HS-5 (cell line): ENCODE measurements at places on chromosomes 5 and 9.

GRCh38 chr9:108787690-108788048, 68.1 kb downstream of the ACTL7B start:
- DNase-seq = no peak

DNA sequence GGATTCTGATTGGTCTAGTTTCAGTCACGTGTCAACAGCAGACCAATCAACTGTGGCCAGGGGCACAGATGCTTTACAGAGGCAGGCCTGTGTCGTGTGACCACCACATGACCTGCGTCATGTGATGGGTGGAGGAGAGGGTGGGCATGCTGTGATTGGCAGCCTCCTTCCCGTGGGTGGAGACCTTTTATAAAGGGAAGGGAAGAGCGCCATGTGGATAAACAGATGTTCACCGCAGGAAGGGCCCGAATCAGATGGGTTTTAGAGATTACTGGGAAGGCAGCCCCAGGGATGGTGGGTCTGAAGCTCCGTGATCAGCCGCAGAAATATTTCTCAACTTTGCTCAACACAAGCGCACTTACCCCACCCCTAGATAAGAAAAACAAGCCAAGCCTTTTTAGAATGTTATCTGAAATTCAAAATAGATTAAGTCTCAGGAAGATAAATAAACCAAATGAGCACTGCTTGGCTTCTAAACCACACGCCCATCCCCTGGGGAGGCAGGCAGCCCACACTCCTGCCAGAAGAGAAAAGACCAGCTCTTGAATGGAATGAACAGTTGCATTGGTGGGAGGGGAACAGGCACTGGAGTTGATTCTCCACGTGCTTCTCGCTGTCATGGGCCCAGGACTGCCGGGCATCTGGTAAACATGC, 43.6 kb downstream of the ROPN1L start:
- DNase-seq = no peak

GRCh38 chr5:179375236-179375685, 30.0 kb upstream of the ADAMTS2 start:
- no peak for DNase-seq

- no peak for DNase-seq
These were observed 1.8 kb downstream of the NUDT2 start for GRCh38 chr9:34331196-34331595.

DNA sequence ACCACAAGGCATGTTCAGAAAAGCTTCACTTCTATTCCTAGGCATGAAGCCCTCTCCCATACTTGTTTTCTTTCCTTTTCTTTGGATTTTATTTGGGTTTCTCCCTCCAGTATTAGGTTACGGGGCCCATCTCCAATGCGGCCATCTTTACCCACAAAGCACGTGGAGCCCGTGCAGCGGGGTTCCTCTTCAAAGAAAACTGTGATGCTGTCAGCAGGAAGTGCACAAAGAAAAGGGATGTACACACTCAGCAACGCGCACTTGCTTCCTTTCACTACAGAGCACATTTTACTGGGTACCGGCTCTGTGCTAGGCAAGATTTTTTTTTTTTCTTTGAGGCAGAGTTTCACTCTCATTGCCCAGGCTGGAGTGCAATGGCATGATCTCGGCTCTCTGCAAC, 106.6 kb downstream of the COL23A1 start:
- DNase-seq = no peak

GRCh38 chr5:3891113-3891512, 295.5 kb downstream of the IRX1 start:
- no peak for DNase-seq

GRCh38 chr9:13705918-13706317, 426.4 kb upstream of the MPDZ start:
- no peak for DNase-seq

DNA sequence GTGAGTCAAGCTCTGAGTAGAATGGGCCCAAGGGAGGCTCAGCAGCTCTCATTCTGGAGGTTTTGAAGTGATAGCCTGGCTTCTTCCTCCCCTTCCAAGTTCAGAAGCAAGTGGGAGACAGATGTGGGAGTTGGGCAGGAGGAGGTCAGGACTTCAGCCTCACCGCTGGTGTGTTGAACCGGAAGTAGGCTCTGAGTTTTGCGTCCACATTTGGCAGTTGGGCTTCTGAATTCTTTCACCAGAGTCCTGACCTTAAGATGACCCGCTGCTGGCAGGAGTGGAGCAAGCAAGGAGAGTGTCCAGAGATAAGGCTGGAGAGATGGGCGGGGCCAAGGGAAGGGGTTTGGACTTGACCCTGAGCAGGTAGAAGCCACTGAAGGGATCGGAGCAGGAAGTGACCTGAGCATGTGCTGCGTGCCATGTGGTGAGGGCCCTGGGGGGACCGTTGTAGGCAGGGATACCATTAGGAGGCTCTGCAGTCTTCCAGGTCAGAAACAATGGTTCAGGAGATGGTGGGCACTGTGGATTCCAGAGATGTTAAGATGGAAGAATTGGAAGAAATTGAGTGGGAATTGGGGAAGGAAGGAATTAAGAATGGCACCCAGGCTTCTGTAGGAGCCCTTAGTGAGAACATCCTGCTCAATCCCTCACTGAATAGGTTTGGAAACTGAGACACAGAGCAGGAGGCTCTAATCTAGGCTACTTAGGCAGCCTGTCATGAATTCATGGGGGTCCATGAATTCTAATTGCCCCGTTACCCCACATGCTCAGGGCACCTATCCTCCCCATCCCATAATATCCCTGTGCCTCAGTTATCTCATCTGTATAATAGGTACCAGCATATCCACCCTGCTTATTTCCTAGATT, 25.9 kb downstream of the GALNT12 start:
- no peak for DNase-seq

DNA sequence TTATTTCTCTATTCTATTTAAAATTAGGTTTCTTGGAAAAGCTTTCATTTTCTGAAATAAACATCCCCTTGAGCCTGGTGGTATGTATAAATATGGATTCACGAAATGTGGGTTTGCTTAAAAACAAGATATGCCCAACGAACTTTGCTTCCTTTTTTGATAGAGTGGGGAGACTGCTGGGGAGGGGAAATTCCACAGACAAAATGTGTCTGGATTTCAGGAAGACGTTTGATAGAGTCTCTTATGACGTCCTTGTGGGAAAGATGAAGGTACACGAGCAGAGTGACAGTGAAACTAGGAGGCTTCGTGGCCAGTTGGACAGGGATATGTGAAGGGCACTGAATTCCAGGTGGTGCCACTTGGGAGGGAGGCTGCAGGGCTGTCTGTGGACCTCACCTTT, 84.5 kb upstream of the RPS23 start:
- no peak for DNase-seq

GRCh38 chr9:127035423-127035822, 87.0 kb downstream of the ANGPTL2 start:
- no peak for DNase-seq

GRCh38 chr5:176152191-176152929, 85.9 kb upstream of the SIMC1 start:
- no peak for DNase-seq

DNA sequence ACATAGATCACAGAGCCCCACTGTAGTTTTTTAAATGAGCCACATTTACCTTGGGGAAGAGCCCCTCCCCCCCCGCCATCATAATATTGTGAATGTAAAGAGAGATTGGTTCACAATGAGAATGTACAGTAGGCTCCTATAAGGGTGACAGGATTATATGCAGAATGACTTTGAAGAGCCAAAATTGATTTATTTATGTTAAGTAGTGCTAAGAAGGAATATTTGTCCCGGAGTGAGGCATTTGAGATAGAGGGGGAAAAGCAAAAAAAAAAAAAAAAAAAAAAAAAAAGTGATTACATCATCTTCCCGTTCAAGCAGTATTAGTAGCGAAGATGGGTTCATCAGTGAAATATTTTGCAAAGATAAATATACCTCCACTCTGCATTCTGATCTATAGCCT, 73.9 kb downstream of the PIK3R1 start:
- no peak for DNase-seq

GRCh38 chr5:14306329-14306815, 163.2 kb downstream of the TRIO start:
- no peak for DNase-seq

GRCh38 chr9:23822261-23823169, 3.5 kb downstream of the ELAVL2 start:
- DNase-seq = no peak

GRCh38 chr9:128718047-128718446, 5.9 kb downstream of the ZDHHC12 start:
- no peak for DNase-seq

GRCh38 chr5:93585767-93586385, 2.9 kb downstream of the NR2F1 start:
- no peak for DNase-seq

DNA sequence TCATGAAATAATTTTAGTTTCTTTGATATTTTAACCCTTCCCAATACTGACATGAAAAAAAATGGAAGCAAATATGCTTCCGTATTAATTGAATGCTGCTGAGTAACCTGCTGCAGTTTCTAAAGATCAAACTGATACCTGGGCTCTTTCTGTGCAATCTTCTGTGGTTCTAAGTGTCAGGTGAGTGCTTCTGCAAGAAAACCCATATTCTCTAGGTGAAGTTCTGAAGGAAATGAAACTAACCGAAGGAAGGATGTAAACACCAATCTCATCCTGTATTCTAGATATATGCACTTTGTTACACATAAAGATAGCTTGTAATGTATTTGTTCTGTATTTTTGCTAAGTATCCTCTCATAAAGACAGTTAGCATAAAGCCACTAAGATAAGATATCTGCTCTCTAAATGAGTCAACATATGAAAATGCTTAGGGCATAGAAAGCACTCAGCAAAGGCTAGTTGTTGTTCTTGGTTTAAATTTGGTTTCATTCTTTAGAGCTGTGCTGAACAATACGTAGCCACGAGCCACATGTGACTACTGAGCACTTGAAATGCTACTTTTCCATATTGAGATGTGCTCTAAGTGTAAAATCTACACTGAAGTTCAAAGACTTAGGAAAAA, 52.0 kb downstream of the ITGA2 start:
- no peak for DNase-seq

- no peak for DNase-seq
These were observed 5.5 kb downstream of the IL31RA start for GRCh38 chr5:55856516-55857246.

DNA sequence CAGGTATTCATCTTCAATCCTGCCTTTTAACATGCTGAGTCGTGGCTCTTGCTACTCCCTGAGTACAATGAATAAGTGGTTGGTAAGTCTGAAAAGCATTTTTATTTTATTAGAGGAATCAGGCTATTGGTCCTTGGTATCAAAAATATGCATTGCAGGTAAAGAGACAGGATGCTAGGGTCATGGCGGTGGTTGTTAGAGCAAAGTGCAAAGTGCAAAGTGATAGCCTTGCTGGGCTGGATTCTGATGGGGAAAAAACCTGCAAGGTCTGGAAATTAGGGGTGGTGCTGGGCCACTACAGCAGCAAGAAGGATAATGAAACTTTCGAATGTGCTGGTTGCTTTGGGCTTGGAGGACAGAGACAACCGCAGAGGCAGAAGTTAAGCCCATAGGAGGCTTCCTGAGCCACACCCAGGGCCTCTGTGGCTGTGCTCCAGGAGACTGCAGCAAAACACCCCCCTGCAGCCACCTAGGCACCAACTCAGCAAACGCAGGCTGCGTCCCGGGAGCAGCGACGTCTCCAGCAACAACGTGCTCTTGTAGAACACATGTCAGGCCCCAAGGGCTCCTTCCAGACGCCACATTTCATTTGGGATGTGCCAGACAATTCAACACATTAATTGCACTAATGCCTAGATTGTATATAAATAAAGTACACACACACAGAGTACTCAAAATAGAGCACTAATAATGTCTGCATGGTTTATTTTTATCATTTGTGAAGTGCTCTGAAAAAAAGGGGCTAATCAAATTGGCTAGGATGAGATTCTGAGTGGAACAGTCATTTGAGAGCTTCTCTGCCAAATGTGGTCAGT, 149.8 kb upstream of the RAPGEF1 start:
- DNase-seq = no peak

DNA sequence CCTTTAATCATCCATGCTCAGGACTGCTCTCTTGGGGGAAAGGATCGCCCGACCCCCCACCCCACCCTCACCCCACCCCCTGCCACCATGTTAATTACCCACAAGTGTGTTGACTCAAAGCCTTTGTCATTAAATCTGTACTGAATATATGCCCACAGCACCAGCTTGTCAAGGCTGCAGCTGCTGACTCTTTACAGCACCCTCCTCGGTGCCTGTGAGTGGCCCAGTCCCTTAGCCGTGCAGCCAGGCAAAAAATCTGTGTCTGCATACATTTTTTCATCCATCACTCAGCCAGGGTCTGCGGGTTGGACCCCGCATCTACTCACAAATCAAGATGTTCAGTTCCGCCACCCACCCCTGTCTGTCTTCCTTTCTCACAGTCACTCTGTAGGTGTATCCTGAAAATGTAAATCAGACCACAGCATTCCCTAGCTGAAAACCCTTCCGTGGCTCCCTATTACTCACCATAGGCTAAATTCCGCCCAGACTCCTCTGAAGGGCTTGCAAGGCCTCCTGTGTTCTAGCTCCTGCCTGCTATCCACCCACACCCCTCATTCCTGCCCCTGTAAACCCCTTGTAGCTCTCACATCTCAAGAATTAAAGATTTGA, 53.7 kb upstream of the KCNIP1 start:
- no peak for DNase-seq

GRCh38 chr9:6942406-6942805, 184.6 kb downstream of the KDM4C start:
- DNase-seq = no peak

DNA sequence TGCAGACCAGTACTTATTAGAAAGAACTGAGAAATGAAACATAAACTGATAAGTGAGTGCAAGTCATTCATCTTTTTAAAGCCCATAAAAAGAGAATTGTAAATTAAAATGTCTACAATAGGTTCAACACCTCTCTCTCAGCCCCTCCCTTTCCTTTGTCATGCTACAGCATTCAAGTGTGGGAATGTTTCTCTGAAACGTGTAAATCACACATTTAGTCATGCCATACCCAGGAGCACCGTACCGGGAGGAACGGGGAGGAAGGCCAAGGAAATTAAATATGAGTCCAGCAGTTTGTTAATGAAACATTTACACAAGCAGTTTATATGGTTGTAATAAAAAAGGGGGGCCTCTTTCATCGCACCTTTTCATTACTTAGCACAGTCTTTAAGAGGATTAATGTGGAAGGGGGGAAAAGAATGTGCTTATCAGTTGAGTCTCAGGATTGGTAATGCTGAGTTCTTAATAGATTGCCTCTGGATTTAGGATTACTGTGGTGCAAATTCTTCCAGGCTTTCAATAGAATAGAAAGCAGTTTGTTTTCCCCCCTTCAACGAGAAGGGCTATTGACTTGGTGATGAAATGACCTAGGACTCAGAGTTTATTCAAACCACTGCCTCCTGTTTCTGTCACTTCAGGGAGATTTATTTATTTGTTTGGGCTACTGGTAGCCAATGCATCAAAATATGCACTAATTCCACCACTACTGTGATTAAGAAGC, 176.0 kb upstream of the ZNF608 start:
- no peak for DNase-seq
